ENCODE measurements at places on chromosomes 16 and 17. TPM values are rescaled to one million over a fixed set of nuclear protein-coding genes. Genes with fewer than 3 reads are reported as not detected.

DNA sequence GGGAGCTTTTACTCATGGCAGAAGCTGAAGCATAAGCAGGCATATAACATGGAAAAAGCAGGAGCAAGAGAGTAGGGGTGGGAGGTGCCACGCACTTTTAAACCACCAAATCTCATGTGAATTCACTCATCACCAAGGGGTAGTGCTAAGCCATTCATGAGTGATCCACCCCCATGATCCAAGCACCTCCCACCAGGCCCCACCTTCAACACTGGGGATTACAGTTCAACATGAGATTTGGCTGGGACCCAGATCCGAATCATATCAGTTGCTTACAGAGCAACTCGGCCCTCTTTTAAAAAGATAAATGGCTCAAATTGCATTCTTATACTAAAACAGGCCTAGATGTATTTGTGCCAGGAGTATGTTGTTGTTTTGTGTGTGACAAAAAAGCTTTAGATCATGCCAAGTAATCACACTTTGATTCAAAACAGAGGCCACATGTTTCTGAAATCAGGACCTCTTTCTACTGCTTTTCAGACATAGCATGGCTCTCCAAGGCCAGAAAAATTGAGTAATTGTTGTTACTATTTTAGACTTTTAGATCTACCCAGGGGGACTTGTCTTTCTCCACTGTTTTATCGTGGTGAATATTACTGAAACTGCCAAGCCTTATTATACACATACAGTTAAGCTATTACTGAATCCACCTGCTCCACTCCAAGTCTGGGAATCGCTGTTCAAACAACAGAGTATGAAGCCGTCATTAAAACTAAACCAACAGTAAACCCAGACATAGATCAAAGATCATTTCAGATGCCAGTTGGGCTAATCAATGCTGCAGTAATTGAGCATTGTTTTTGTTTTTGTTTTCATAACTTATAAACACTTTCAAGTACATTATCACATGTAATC, 163.3 kb downstream of the KCNJ2 start:
- DNase-seq = no peak

- no peak for DNase-seq
Observed at GRCh38 chr16:11322823-11323222, 22.4 kb upstream of the RMI2 start.

DNA sequence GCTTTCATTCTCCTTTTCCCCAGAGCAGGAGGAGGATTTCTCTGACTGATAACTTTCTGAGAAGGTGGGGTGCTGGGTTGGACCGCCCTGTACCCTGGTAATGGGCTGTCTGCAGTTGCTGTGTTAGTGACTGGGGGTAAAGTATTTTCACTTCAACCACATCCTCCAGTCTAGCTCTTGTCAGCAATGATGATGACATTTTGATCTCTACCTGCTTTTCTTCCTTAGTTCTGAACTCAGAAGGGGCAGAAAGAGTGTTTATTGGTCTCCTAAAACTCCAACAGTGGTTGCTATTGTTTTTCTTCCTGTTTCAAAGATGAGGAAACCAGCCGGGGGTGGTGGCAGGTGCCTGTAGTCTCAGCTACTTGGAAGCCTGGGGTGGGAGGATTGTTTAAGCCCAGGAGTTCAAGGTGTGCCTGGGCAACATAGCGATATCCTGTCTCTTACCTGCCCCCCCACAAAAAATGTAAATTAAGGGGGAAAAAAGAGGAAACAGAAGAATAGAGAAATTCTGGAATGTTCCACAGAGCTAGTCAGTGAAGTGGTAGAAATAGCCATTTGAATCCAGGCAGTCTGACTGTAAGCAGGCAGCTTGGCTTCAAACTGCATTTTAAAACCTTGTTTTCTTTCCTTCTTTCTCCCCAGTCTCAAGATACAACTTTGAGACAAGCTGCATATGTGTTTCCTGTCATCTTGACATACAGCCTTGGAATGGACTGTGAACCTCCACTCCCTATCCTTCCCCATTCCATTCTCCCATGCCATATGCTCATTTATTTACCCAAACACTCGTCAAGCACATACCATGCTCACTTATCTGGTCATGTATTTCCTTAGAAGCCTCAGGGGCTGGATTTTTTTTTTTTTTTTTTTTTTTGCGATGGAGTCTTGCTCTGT, 3.3 kb upstream of the N4BP1 start:
- DNase-seq = no peak

NTN3 gene
- total RNA-seq = 0.21 TPM

DNA sequence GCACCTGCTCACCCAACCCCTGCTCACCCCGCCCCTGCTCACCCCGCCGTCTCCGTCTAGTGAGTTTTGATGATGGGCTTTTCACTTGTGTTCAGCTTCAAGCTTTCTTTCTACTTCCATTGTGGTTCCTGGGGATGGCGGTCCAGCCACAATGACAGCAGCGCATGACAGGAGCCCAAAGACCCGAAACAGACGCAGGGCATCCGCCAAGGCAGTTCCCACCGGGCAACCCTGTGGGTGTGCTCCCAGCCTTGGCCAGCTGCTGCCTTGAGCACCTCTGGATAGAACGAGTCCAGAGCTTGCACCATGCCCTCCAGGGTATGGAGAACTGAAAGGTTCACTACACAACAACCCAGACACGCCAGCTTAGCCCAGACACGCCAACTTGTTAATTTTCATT, 92.9 kb upstream of the CHMP6 start:
- no peak for DNase-seq

- DNase-seq = no peak
Observed at GRCh38 chr17:13986855-13987254, 82.4 kb upstream of the COX10 start.

- DNase-seq = no peak
Observed at GRCh38 chr16:66841366-66841765, 2.8 kb upstream of the CA7 start.

DNA sequence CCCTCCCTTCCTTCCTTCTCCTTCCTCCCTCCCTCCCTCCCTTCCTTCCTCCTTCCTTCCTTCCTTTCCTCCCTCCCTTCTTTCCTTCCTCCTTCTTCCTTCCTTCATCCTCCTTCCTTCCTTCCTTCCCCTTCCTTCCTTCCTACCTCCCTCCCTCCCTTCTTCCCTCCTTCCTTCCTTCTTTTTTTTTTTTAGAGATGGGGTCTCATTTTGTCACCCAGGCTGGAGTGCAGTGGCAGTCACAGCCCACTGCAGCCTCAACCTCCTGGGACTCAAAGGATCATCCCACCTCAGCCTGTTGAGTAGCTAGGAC, 44.6 kb downstream of the COX4I1 start:
- DNase-seq = no peak

DNA sequence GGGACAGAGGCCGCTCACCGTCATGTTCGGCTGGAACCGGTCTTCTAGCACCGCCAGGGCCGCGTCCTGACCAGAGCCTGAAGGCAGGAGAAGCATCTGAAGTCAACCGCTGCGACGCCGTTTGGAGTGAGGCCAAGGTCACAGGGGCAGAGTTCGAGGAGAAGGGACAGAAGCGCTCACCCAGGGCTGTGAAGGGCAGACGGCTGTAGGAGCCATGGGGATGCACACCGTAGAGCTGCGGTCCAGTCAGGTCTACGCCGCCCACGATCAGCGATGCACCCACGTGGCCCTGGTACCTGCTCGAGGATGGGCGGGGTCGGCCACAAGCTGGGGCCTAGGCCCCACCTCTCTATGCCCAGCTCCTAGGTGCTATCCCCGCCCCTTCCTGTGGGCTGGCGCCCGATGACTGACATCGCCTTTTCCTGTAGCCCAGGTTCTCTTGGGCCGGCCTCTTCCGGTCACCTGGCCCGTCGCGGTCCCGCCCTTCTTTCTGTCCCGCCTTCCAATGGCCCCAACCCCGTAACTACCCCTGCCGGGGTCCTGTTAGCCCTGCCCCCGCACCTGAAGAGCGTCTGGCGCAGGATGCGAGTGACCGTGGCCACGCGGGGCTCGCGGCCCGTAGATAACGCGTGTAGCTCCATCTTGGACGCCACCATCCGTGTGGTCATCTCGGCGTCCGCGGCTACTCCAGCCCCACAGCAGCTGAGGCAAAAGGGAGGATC, 1.1 kb downstream of the PSMB10 start:
- peak; percentile 94 for DNase-seq

TBC1D3I gene
- total RNA-seq = not detected

DNA sequence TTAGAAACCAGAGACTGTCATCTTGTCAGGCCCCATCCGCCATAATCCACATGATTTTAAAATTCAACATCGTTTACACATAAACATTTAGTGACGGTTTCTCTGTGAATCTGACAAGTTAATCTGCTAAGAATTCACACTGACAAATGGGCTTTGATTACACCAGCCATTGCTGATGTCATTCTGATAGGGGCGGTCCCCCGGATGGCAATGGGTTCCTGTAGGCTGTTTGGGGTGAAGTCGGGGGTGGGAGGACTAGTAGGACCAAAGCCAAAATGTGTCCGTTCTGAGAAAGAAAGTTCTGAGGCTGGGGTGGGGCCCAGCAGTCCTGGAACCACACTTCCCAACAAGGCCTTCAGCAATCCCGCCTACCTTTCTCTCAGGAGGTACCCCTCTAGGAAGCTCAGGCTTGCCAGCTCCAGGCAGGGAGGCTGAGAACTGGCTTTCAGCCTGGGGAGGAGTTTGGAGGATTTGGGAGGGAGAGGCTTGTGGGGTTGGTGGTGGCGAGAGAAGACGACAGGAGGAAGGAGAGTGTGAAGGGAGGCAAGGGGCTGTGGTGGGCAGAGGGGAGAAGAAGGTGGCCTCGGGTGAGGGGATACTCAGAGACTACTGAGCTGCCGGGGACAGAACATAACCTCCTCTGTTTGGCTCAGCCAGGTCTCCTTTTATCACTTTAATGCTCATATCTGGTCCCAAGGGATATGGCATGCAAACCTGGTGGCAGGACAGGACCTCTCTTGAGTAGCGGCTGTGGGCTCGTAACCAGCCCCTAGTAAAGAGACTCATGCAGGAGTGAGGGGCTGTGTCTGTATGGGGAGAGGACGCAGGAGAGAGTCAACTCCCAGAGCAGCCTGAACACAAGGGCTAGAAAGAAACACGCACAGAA, 8.6 kb downstream of the HIC1 start:
- no peak for DNase-seq

DNA sequence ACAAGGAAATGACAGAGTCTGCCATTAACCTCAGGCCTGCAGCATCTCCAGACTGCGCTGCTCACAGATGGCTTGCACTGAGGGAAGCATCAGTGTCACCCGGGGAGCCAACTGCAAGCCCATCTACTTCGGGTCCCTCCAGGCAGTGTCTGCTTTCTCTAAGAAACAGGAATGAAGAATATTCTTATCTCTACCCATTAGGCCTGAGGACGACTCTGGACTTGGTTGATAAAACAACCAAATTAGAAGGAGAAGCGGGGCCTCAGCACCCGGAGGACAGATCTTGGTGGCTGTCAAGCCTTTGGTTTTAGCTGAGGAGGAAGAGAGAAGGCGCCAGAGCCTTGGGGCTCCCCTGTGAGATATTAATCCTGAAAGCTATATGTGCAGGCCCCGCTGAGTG, 19.5 kb upstream of the MGAT5B start:
- DNase-seq = no peak

USP43 gene
- 0.29 TPM for total RNA-seq

DPEP1 gene
- total RNA-seq = 0.53 TPM

DNA sequence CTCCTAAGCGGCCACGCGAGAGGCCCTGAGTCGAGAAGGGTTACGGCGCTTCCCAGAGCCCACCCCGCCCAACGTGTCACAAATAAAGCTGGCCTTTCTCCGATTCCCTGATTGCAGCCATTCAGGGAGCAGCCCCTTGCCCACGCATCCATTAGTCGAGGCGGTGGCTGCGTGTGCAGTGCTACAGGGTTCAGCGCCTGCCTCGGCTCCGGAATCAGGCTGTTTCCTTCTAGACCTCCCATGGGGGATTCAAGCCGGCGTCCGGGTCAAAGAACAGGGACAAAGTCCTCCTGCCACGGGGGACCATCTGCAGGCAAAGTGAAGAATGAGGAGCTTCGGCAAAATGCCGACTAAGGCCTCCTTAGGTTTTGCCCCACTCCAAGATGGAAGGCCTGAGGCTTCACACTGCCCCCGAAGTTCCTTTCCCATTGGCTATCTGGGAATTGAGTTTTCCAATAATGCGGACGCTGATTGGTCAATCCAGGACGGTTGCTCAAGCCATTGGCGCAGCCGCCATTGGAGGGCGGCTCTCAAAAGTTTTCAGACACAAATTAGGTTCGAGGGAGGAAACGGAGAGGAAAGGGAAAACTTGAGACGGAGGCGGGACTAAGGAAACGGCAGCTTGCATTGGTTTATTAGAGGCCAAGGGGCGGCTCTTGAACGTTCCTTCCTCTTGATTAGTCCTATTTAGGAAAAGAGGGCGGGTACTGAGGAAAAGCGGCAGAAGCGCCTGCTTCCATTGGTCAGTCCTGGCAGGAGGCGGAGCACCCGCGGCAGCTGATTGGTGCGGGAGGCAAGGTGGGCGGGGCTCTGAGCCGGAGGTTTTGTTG, 430 bp upstream of the KATNB1 start:
- peak; percentile 100 for DNase-seq

GRCh38 chr17:27449541-27449940, 6.7 kb upstream of the KSR1 start:
- no peak for DNase-seq
